ENCODE measurements at places on chromosomes 2 and 18. TPM values are rescaled to one million over a fixed set of nuclear protein-coding genes. Genes with fewer than 3 reads are reported as not detected.
A peak's percentile ranks its signal among the peaks of the same experiment; 100 is the strongest.

DNA sequence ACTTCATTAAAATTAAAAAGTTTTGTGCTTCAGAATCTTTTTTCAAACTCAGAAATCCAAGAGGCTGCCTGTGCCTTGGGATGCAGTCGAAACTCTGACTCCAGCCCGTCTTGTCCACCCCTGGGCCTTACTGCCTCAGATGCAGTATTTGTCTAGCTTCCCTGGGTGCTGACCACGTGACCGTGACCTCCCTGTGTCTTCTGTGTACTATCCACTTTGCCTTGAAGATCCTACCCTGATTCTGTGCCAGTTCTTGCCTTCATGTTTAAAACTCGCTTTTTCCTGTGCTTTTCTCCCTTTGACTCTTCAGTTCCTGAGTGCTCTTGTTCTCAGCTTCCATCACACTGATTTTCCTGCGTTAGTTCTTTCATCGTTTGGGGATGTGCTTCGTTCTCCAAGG is 80.7 kb downstream of the ITGB1BP1 start:
- H3K27ac ChIP-seq = no peak overlapping the region
- no peaks in the 10 kb centered on the region for H3K4me1 ChIP-seq
- DNase-seq = no peak
- H3K36me3 ChIP-seq = no peaks in the 10 kb centered on the region

DNA sequence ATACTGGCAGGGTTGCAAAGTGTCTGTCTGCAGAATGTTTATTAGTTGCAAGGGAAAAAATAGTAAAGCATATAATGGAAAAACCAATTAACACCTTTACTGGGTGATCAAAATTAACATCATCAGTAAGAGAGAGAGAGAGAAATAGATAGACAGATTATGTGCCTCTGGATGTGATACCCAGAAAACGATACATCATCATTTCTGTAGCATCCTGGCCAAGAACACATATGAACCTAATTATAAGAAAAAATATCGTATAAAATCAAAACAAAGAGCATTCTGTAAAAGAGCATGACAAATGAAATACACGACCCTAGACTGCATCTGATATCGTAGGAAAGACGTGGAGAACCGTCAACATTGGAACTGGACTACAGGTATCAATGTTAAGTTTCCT is 64.6 kb downstream of the SMC6 start:
- no peaks in the 10 kb centered on the region for H3K4me1 ChIP-seq
- no peak overlapping the region for H3K27ac ChIP-seq
- no peak for DNase-seq
- no peaks in the 10 kb centered on the region for H3K36me3 ChIP-seq
- no peak overlapping the region for H3K4me3 ChIP-seq
- no peaks in the 10 kb centered on the region for H3K27me3 ChIP-seq

TM4SF20 gene
- total RNA-seq = not detected

DNA sequence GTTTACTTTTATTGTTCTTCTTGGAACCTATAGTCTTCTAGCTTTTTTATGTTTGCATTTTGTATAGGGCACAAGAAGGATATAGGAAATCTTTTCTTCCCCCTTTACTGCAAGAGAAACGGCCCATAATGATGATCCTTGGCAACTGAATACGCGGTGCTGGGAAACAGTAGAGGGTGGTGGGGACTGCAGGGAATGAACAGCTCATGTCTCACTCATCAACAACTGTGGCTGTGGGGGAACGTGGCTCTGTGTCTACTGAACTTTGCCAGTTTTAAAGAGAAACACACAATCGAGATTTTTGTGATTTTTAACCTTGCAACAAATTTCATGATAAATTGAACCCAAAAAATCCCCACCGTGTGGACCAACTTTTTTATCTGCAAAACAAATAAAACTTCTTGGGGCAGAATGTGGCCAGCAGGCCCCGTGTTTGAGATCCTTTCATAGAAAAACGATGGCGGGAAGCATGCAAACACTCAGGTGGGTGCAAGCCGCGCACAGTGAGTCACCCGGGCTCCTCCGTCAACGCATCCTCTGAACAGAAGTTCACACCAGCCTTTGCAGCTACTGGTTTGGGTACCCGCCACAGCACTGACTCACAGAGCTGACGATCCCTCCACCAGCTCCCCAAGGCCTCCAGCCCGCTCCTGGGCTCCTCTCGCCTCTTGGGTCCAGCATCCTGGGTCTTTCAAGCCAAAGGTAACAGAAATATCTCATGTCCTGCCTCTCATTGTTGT is 149.3 kb downstream of the COL6A3 start:
- DNase-seq = no peak
- H3K27ac ChIP-seq = no peak overlapping the region
- no peaks in the 10 kb centered on the region for H3K27me3 ChIP-seq
- H3K4me3 ChIP-seq = no peak overlapping the region
- no peaks in the 10 kb centered on the region for H3K4me1 ChIP-seq

DNA sequence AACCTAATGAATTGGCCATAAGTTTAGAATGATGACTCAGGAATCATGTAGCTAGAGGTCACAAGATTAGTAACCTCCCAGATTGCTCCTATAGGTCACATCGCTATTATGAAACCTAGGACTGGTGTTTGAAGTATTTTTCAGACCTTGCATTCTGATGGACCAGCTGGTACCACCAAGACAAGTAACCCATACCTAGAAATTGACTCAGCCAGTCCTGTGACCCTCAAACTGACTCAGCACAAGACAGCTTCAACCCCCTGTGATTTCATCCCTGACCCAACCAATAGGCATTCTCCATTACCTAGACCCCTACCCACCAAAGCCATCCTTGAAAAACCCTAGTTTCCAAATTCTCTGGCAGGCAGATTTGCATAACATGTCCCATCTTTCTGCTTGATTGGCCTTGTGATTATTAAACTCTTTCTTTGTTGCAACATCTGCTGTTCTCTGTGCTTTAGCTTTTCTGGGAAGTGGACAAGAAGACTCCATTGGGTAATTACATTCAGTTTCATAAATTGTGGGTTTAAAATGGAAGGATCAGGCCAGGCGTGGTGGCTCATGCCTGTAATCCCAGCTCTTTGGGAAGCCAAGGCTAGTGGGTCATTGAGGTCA is 254.9 kb downstream of the IRS1 start:
- no peak overlapping the region for H3K27ac ChIP-seq
- H3K4me3 ChIP-seq = no peak overlapping the region
- no peaks in the 10 kb centered on the region for H3K36me3 ChIP-seq
- DNase-seq = no peak

GRCh38 chr2:40432921-40433483 is 18.9 kb downstream of the SLC8A1 start:
- H3K27me3 ChIP-seq = no peaks in the 10 kb centered on the region
- H3K4me1 ChIP-seq = no peaks in the 10 kb centered on the region
- no peak for DNase-seq
- H3K36me3 ChIP-seq = no peaks in the 10 kb centered on the region
- no peak overlapping the region for H3K4me3 ChIP-seq

- H3K4me1 ChIP-seq = no peaks in the 10 kb centered on the region
- no peak overlapping the region for H3K4me3 ChIP-seq
- no peaks in the 10 kb centered on the region for H3K36me3 ChIP-seq
- H3K27ac ChIP-seq = no peak overlapping the region
- no peaks in the 10 kb centered on the region for H3K27me3 ChIP-seq
These were observed 26.2 kb downstream of the MAPRE2 start for GRCh38 chr18:35067454-35067853.

GPR35 gene
- total RNA-seq = 1.6 TPM

ANXA4 gene
- 77.1 TPM for total RNA-seq

ARHGEF33 gene
- total RNA-seq = 2.2 TPM

SERPINB13 gene
- total RNA-seq = not detected

RASGRP3 gene
- 9.3 TPM for total RNA-seq

- no peaks in the 10 kb centered on the region for H3K4me1 ChIP-seq
- no peaks in the 10 kb centered on the region for H3K27me3 ChIP-seq
- no peak overlapping the region for H3K27ac ChIP-seq
- no peak for DNase-seq
- no peaks in the 10 kb centered on the region for H3K36me3 ChIP-seq
These were observed 43.2 kb downstream of the ATIC start for GRCh38 chr2:215354771-215355695.

DNA sequence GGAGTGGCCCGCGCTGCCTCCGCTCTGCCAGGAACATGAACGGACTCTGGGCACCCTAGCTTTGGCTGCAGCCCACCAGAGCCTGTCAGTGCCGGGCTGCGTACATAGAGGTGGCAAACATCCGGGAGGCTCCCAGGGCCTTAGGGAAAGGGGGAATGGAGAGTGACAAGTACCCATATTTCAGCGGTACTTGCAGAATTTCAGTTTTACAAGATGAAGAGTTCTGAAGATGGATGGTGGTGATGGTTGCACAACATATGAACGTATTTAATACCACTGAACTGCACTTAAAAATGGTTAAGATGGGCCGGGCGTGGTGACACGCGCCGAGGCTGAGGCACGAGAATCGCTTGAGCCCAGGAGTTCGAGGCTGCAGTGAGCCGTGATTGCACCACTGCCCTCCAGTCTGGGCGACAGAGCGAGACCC is 873 bp downstream of the MTHFD2 start:
- H3K4me1 ChIP-seq = no peaks in the 10 kb centered on the region
- DNase-seq = peak; percentile 59
- peak overlapping the region; percentile 79 for H3K4me3 ChIP-seq
- H3K36me3 ChIP-seq = no peaks in the 10 kb centered on the region
- peak overlapping the region; percentile 94 for H3K27ac ChIP-seq

All from breast epithelium (tissue), 4 donors.